ENCODE measurements at places on chromosomes 6 and 20. TPM values are rescaled to one million over a fixed set of nuclear protein-coding genes. Genes with fewer than 3 reads are reported as not detected.
A peak's percentile ranks its signal among the peaks of the same experiment; 100 is the strongest.

The SSTR4 gene
- total RNA-seq = not detected

The MYLK4 gene
- total RNA-seq = 3.6 TPM

The HLA-DPA1 gene
- total RNA-seq = 13.1 TPM

The C20orf202 gene
- 0.20 TPM for total RNA-seq

The SPATS1 gene
- not detected for total RNA-seq

The BHLHE23 gene
- total RNA-seq = not detected

The TREM1 gene
- total RNA-seq = not detected

DNA sequence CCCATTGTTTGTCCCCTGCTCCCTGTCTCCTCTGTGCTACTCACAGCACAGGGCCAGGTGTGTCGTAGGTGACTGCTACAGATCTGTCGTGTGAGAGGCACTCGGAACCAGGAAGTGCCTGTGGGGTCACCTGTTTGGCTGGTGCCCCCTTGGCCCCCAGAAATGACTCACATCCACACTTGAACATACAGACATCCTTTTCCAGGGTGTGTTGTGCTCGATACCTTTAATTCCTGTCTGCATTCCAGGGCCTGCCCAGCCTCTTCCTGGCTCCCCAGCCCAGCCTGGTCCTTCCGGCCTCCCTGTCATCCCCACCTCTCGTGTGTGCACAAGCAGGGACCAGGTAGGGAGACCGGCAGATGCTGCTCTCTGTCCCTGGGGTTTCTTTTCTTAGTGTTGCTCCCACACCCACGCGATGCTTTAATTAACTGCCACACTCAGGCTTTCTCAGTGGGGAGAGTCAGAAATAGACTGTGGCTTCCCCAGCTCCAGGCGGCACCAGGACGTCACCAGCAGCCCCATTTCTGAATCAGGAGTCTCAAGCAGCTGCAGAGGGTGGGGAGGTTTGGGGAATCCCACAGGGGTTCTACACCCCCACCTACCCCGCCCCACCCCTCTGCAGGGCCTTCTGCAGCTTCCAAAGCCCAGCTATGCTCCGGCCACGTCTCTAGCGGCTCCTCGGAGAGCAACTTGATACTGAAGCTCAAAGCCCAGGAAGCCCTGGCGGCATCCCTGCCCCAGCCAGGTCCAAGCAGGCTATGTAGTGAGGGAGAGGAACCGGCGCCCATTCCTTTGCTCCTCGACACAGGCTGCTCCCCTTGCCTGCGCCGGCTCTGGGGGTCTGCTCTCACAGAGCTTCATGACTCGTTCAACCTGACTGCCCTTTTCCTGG is 102.2 kb downstream of the SYCP2 start:
- DNase-seq = peak; percentile 55

- no peak for DNase-seq
Observed at GRCh38 chr20:20594171-20594530, 118.3 kb downstream of the RALGAPA2 start.

GRCh38 chr20:4999788-5000187 is 1.5 kb downstream of the SLC23A2 start:
- no peak for DNase-seq

DNA sequence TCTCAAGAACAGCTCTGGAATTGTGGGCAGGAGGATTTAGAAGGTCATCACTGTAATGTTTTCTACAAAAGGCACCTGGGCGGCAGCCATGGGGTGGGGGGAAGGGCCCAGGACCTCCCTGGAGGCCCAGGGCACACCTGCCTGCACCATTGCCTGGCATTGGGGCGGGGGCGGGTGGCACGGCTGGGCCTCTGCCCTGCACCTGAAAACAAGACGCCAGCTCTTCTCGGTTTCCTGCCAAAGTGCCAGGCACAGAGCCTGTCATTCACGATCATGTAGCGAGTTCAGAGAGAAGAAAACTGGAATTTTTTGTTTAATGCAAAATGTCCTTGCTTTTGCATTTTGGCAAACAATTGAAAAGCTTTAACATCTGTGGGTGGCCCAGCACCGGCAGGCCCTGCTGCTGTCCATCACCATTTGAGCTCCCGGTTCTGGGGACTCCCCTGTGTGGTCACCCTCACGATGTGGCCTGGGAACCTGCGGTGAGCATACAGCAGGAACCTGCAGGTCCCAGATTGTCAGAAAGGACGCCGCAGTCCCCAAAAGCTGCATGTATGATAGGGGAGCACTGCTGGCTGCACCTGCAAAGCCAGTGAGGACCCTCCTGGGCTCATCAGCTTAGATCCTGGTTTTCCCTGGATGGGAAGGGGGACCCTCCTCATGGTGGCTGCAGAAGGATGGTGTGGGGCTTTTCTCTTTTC is 262.9 kb downstream of the CDH4 start:
- no peak for DNase-seq

DNA sequence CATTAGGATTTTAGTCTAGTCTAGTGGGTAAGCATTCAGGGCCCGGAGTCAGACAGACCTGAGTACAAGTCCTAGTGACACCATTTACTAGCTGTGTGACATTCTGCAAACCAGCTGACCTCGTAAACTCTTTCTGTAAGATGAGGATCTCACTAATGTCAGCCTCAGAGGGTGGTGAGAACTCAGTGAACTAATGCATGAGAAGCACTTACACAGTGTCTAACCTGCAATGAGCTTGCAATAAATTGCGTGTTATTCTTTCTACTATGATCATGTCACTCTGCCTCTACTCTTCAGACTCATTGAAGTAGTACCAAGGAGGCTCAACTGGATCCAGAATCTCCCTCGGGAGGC is 41.1 kb upstream of the ZNF831 start:
- DNase-seq = no peak

- no peak for DNase-seq
Observed at GRCh38 chr20:33516882-33517281, 27.0 kb downstream of the CBFA2T2 start.

GRCh38 chr20:62548471-62548870 is 72.7 kb upstream of the GATA5 start:
- no peak for DNase-seq

DNA sequence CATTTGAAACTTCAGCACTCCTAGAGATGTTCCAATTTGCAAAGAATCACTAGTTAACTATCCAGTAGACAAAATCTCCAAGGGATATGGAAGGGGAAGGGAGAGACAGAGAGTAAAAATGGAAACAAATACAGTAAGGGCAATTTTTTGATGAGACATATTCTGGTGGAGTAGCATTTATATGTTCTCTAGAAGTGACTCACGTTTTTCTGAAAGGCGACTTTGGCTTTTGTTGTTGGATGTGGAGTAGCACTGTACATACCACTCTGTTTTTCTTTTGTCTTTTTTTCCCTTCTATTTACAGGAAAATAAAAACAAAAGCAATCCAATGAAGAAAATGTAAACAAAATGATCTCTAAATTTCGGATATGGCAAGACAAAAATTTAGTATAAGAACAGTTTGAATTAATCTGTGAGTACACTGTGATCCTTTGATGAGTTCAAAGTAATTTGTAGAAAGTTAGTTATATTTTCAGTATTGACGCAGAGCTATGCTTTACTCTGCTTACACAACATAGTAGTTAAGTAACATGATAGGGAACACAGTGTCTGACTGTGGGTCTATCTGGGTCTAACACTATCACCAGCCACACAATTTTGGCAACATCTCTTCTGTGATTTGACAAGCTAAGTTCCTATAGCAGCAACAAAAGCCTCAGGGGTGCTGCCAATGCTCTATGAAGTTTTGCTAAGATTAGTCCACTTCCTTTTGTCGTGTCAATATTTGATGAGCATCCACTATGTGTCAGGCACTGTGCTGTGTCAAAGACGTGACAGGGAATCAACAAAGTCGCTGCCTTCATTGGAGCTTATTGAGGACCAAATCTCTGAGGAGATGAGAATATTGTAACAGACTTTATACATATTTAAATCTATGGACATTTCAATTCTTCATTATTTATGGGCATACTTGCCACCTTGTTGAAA is 27.3 kb upstream of the TAGAP start:
- DNase-seq = no peak
